MG63 (cell line): ENCODE measurements at places on chromosomes 4 and X. TPM values are rescaled to one million over a fixed set of nuclear protein-coding genes. Genes with fewer than 3 reads are reported as not detected.

GRCh38 chr4:92825256-92825655 is 521.5 kb downstream of the GRID2 start:
- no peak for DNase-seq

- DNase-seq = no peak
Measured at GRCh38 chr4:83625821-83626220, 89.9 kb downstream of the GPAT3 start.

DNA sequence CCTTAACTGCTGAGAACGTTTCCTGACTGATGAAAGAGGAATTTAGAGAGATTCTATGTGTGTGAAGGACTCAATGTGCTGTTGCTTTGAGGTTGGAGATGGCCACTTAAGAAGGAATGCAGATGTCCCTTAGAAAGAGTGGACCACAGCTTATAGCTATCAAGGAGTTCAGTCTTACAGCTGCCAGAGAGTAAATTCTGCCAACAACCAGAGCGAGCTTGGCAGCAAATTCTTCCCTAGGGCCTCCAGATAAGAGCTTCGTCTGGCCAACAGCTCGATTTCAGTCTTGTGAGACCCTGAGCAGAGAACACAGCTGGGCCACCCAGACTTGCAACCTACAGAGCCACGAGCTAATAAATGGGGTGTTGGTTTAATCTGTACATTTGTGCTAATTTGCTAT is 21.8 kb downstream of the MID1 start:
- DNase-seq = no peak

DNA sequence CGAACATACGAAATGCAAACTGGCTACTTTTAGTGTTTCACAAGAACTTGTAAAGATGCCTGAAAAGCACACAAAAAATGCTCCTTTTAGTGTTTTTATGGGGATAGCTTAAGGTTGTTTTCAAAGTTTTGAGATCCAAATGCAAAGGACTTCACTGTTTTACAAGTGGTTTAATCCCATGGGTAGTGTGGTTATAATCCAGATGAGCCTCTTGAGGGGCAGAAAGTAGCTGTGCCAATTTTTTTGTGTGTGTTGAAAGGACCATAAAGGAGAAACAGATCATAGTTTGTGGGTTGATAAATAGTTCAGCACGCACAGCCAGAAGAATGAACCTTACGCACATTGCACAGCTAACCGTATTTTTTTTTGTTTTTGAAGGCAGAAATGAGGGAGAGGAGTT is 126.9 kb upstream of the GIMD1 start:
- no peak for DNase-seq

DNA sequence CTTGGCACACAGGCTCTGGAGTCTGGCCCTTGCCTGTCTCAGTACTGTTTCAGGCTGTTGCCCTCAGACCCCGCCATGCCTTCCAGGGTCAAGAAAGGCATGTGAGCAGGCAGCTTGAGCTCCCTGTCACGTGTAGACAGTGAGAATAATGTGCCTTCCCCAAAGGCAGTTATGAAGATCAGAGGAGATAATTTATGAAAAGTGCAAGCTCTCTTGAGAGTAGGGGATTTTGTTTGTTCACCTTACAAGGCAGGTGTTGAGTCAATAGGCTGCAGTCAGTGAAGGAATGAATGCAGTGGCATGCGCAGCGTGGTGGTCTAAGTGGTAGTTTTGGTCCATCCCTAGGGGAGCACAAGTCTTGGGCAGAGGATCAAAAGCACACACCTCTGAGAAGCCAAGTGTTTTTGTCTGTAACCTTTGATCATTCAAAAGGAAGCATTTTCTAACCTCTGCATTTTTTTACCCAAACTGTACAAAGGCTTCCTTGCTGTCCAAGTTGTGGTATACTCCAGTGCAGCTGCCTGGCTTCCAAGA is 14.4 kb downstream of the HADH start:
- no peak for DNase-seq

DNA sequence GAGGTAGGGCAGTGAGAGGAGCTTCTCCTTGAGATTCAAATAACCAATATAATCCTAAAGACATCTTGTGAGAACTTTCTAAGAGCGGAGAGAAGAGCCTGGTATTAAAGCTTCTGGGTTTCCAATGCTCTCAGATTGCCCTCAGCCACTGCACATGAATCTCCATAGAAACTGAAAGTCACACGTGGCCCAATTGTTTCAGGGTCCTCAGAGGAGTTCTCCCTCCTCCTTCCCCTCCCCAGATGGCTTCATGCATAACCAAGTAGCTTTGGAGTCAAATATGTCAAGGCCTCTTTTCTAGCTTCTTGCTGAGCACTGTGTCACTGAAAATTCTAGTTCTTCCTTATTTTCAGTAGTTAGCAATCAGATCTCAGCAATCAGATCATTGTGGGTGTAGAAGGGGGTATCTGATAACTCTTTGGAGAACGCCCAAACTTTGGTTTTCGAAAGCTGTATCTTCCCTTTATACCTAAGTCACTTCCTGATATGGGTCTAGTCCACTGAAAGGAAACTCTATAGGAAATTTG is 2.2 kb downstream of the BTK start:
- no peak for DNase-seq

DNA sequence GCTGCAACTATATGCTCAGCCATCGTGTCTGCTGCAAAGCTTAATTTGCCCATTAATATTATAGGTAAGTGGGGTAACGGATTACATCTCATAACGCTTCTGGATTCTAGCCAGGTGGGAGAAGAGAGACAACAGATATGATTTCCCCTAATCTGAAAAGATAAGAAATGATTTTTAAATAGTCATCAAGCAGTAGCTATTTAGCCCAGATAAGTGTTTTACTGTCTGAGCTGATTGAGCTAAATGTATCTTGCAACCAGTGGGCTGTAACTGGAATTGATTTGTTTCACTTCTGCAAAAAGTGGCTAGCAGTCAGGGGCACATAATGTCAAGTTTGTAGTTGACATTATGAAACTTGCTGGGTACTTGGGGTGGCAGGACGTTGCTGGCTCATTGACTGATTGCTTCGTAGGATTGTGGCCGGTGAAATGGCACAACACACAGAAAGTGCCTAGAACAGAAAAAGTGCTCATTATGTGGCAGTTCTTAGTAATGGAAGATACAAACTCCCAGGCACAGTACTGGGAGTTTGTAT is 18.5 kb downstream of the LAP3 start:
- DNase-seq = no peak

DNA sequence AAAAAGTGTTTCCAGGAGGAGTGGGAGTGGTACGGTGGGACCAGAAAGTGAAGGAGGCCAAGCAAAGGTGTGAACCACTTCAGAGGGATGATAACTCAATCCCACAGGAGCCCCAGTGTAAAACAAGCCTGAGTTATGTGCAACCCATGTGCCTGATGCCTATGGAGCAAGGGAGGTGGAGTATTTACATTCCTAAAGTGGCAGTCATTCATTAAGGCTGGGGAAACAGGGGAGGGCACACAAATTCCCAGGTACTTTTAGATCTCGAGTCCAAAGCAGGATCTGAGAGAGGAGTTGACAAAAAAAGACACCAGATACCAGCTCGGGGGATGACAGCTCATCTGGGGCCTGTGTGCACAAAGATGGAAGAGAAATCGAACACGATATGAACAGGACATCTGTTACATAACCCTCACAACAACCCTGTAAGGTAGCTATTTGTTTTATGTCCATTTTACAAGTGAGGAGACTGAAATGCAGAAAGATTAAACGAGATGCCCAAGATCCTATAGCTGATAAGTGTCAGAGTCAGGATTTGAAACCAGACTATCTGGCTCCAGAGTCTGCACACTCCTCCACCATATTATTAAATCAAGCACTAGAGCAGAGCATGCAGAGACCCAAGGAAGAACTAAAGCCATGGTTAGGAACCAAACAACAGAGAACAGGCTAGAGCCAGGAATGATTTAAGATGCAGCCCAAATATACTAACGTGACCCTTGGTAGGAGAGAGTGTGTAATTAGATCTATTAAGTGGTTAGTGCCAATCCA is 91.9 kb upstream of the MAPK10 start:
- DNase-seq = no peak

DNA sequence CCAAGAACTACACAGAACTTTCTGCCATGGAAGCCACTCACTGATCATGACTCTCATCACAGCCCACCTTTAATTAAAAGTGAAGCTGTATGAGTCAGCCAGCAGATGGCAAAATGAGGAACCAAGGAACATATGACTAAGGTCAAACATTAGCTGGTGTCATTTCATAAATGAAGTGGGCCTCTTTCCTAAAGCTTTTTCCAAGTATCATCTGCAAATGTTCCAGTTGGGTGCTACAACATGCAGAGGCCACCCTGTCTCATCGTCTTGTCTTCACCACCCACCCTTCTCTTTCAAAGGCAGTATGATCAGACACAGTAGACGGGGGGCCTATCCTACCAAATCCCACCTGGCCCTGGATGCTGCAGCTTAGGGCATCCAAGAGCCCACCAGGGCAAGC is 9.2 kb upstream of the EOLA1 start:
- DNase-seq = no peak

GRCh38 chr4:152289941-152290340 is 246.0 kb downstream of the FBXW7 start:
- no peak for DNase-seq

GRCh38 chr4:153204728-153205648 is 745 bp downstream of the TRIM2 start:
- DNase-seq = no peak

DNA sequence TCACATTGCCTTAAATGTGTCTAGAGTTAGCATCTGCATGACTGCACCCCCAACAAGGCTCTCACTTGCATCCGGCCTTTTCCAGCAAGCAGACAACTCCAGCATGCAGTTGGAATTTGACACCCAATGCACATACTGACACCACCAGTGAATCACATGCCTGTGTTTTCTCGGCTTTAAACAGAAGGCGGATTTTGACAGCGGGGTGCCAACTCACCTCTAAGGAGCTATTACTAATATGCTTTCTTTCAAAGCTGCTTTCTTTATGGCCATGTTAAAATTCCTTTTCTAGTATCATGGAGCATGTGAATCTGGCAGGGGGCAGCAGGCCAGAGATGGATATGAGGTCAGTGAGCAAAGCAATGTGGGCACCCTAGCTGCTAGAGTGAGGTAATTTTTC is 78.0 kb upstream of the CLNK start:
- peak; percentile 90 for DNase-seq

DNA sequence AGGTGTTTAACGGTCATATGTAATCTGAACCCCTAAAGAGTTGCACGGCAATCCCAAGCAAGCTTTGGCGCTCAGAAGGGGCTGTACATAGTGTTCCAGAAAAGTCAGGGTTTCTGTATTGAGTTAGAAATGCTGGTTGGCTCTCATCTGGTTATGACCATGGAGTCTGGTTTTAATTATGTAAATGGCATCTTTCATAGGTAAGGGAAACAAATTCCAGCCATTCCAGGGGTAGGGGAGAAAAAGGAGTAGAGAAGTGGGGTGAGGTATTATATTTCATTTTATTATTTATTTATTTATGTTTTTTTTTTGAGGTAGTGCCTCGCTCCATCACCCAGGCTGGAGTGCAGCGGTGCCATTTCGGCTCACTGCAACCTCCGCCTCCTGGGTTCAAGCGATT is 15.9 kb downstream of the KLF3 start:
- no peak for DNase-seq

DNA sequence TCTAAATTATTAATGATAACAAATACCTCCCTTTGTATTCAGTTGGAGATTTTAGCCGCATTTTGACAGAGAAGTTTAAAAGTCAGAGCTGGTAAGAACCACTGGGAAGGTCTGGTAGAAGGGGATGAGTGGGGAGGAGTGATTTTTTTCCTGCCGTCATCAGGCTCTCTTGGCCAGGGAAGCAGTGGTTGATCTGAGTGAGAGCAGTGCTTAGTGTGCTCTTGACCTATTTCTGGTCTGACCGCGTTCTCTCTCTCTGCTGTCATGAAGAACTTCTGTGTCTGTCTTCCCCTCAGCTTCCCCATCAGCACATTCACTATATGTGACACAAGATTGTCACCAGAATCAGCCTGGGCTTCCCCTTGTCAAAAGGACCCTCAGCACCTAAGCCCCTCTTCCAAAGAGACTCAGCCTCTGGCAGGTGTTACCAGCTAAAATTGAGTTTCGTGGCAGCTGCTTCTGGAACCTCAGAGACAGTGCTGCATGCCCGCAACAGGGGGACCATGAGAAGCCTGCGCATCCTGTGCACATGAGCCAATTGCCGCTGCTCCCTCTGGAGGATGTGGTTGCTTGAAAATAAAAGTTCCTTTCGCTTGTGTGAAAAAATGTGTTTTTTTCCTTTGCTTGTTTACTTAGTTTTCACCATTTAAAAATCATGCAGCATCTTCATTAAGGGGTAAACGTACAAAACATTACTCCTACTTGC is 268.9 kb downstream of the C4orf33 start:
- no peak for DNase-seq

DNA sequence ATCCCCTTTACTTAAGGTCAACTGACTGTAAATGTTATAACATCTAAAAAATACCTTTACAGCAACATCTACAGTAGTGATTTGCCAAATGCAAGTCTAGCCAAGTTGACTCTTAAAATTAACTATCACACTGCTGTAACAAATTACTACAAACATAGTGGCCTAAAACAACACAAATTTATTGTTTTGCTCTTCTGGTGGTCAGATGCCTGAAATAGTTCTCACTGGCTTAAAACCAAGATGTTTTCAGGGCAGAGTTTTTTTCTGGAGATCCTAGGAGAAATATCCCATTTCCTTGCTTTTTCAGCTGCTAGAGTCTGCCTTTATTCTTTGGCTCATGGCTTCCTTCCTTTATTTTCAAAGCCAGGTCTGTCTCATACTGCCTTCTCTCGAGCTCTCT is 120.5 kb downstream of the ADGRL3 start:
- DNase-seq = no peak

DNA sequence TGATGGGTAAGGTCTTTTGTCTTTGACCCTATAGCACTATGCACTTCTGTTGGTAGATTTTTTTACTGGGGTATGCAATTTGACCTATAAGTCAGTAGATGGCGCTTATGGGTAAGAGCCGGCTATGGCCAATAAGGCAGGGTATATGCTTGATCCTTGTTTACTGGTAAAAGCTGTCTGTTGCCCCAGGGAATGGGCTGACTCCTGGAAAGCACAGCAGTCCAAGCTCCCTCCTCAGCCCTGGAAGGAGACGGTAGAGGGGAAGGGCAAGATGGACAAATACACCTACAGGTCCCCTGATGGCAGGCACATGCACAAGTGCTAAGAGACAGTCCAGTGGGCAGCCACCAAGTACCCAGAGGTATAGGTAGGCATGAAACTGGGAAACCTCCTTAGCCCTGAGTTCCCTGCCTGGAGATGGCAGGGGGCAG is 63.7 kb downstream of the ADAMTS3 start:
- DNase-seq = peak; percentile 9

Gene UGT2B17
- total RNA-seq = not detected in 2 replicates

Gene P2RY8
- total RNA-seq = not detected in 2 replicates
